NCI-H1105 (cell line): ENCODE measurements at places on chromosomes 5 and 9.

- DNase-seq, result no peak
Measured at GRCh38 chr5:19240170-19240569, 747.8 kb downstream of the CDH18 start.

DNA sequence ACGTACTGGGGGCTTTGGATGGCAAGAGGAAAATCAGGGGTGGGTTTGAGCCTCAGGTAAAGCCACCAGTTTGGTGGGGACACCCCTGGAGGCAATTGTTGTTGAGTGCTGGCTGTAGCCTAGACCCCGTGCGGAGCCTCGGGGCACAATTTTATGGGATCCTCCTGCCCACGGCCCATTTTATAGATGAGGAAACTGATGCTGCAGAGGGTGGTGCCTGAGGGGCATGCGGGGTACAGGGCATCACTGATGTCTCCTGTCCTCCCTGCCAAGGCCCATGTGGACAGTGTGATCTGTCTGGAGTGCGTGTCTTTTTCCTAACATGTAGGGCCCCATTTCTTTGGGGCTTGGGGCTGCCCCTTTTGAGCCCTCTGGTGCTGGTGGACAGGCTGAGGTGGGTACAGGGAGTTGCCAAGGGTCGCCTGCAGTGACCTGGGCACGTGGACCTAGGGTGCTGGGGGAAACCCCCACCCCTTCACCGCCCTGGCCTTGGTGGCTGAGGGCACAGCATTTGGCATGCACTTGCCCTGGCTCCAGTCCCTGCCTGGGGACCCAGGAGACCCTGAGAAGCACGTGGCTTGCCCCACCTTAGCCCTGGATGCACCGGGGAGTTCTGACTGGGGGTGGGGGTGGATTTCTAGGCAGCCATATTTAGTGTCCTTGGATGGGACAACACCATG, 22.1 kb downstream of the WNK2 start:
- DNase-seq, result no peak

GRCh38 chr5:41891066-41891707, 13.0 kb upstream of the RIMOC1 start:
- no peak for DNase-seq

- DNase-seq, result no peak
Measured at GRCh38 chr5:82358457-82358856, 80.3 kb upstream of the RPS23 start.

GRCh38 chr5:66329078-66329477, 185.0 kb downstream of the SREK1 start:
- no peak for DNase-seq

- DNase-seq, result peak; percentile 75
Measured at GRCh38 chr5:136482206-136482605, 116.9 kb upstream of the TRPC7 start.

- DNase-seq, result no peak
Measured at GRCh38 chr9:22342491-22343217, 104.0 kb upstream of the DMRTA1 start.

DNA sequence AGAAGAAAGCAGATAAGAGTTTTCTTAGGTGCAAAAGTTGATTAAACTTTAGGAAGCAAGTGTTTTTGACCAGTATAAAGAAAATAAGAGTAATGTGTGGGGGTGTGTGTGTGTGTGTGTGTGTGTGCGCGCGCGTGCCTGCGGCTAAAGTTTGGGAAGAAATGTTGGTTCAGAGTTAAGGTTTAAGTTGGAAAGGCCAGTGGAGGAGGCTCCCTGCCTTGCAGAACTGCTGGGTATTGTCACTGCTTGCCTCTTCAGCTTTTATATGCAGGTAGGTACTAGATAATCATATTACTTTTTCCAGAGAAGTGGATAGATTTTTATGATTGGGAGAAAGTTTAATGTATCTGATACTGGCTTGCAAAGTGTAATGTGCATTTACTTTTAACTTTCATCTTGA, 2.0 kb downstream of the PIK3R1 start:
- DNase-seq, result no peak

DNA sequence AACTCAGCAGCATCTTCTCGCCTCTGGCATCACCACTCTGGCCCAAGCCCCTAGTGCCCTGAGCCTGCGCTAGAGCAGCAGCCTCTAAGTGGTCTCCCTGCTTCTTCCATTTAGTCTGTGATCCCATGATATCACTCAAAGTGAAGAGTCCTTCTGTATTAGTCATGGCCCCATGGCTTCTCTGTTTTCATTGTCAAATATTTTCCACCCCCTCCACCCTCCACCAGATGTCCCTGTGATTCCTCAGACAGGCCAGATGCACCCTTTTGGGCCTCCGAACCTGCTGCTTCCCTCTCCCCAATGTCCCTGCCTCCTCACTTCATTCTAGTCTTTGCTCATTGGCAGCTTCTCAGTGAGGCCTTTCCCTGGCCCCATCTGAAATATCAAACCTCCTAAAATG, 299.2 kb downstream of the SPOCK1 start:
- DNase-seq, result no peak

GRCh38 chr9:26057050-26057449, 378.8 kb upstream of the TUSC1 start:
- no peak for DNase-seq

DNA sequence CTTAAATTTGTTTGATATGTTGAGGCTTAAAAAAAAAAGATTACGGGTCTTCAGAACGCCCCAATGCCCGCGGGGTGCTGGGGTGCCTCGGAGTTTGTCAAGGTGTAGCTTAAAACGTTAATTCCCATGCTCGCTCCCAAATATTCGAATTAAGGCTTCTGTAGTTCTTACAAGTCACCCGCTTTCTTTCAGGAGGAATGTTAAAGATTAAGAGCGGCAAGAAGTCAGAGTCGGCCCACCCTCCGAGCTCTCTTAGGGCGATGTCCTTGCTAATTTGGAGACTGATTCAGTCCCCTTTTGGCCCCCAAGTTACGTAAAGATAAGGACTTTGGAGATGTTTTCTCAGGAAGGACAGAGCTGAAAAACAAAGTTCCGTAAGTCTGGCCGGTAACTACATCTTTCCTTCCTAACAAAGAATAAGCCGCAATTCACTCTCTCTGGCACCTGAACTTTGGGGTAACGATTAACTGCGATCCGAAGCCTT, 746 bp upstream of the NPM1 start:
- DNase-seq, result no peak

DNA sequence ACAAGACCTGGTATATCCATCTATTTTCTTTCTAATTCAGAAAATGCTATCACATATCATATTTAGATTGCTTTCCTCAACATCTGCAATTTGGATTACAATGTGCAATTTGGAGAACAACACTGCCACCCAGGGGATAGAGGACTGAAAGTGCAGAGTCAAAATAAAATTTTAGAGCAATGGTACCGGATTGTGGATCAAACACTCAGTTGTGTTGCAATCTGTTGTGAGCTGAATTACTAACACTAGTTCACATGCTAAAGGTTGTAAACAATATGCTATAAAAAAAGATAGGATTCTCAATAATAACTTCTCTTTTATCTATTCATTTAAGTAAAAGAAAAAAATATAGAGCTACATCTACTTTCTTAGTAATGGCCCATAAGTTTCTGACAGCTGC, 11.9 kb upstream of the SRFBP1 start:
- DNase-seq, result peak; percentile 5

- DNase-seq, result no peak
Measured at GRCh38 chr5:34062419-34062818, 19.4 kb upstream of the C1QTNF3 start.

GRCh38 chr9:95349091-95350038, 31.9 kb upstream of the FANCC start:
- DNase-seq, result no peak

DNA sequence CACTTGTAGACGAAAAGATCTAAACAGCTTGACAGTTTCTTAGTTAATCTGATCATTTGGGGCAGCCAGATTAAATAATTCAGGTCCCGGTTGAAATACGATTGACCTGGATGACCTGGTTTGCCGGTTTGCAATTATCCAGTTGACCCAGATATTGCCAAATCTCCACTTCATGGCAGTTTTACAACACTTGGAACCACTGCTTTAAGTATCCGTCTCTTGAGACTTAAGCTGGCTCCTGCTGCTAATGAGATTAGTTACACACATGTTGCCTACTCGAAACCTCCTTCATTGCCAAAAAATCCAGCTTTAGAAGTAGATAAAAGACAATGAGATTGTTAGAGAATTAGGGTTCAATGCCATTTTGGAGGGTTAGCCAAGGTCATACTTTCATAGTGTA, 136.2 kb upstream of the HAPLN1 start:
- no peak for DNase-seq

DNA sequence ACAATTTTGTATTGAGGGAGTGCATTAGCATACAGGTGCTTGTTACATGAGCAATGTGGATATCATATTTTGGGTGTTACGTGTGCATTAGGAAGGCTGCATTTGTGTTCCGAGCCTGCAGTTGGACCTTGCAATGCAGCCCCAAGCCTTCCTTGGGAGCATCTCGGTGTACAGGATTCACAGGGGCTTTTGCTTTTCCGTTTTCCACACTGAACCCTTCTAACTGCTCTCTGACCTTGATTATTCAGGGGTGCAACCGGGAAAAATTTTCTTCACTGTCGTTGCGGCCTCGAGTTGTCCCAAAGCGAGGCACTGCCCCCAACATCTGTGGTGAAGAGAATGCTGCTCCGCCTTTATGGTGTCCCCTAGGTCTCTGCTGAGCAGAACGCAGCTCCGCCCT, 80.1 kb upstream of the PLEKHG4B start:
- DNase-seq, result no peak

DNA sequence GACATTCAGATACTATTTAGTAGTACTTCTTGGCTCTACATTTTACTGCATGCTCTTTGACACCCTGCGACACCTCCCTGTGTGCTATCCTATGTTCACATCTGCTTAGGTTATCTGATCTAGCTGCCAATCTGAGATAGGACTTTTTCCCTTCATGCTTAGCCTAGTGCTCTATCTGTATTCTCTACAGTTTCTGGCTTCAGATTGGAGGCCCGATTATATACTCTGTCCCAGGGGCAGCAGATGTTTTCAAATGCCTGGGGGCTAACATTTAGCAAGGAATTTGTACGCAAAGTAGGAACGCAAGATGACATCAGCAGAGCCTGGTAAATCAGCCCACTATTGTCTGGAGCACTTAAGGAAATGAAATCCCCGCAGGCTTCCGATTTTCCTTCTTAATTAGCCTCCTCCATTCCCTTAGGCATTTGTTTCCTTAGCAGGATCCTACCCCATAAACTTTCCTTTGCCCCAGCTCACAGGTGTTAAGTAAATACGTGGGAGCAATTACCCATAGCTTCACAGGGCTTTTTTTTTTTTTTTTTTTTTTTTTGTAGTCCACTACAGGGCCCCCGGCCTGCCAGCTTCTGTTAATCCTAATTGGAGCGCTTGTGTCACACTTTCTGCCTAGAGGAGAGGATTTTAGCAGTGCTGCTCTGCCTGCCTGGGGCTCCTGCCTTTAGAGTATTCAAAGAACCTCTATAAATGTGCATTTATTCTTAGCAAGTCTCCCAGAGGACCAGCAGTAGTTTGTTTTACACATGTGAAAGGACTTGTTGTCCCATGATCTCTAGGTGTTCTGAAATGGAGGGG, 61.1 kb upstream of the LPAR1 start:
- no peak for DNase-seq

DNA sequence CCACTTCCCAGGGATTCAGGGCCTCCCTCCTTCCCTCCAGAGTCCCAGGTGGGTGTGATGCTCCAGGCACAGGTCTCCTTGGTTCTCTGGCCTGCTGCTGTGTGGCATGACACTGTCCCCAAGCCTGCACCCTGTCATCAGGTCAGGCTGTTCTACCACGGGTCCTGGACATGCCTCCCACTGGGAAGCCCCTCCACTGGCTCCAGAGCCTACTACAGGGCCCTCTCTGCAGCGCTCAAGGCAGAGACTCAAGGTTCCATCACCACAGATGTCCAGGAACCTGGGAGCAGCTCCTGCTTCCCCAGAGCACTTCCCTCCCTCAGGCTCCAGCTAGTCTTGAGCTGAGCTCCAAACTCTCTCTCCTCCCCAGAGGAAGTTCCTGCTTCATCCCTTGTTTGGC, 237.3 kb downstream of the PBX3 start:
- no peak for DNase-seq

DNA sequence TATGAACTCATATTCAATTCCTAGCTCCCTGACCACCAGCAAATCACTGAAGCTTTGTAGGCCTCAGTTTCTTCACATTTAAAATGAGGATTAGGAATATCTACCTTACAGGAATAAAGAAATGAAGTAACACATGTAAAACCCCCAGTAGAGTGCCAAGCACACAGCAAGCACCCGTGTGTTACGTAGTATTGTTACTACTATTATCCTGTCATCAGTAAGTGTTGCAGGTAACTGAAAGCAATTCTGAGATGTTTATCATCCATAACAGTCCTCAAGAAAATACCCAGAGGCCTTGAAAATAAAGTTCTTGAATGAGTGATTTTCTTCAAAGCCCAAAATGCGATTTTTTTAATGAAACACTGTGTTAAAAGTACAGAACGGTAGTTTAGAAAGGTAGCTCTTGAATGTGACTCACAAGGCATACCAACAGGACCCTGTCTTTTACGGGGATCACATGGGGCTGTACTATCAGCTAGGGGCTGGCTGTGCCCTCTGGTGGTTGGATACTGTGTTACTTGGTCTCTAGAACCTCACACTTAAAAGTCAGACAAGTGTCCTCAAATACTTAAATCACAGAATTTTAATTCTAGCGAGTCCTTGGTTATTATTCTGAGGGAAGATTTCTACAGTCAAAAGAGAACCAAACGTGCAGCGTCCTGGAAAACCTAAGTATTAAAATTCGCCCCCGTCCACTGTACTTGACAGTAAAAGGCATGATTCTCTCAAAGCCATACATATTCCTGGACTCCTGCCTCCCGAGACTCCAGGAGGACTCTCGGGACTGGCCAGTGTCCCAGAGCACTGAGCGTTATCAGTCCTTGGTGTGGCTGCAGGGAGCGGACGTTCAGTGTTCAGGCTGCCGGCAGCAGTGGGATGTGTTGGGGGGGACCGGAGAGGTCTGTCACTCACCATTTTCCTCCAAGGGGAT, 725 bp downstream of the NDUFB6 start:
- peak; percentile 68 for DNase-seq

GRCh38 chr9:137449931-137450538, 8.9 kb upstream of the ENTPD8 start:
- no peak for DNase-seq

DNA sequence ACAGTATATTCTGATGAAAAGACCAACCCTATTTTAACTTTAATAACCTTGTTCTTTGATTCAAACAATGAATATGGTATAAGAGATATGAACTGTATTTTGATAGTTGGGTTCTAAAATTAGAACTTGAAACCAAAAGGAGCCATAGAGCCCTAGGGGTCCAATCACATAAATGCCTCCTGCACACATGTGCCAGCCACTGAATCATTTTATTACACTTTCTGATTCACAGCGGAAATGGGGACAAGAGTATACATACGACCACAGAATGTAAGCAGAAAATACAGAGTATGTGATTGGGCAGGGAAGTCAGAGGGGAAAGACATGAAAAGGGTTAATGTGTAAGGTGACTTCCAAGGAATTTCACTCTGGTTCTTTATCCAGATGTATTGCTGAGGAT, 1000.2 kb downstream of the NR2F1-AS1 start:
- DNase-seq, result no peak
